Stimulated activated CD4-positive, alpha-beta T cell treated with anti-CD3 and anti-CD28 coated beads, Interleukin-15, amount 100 ng/mL, for 1 hour (primary cell): ENCODE measurements at places on chromosomes 3 and 15.

GRCh38 chr3:47855461-47856383, 52.8 kb downstream of the DHX30 start:
- no peak for DNase-seq

GRCh38 chr3:8619548-8619947, 25.1 kb downstream of the SSUH2 start:
- DNase-seq, result no peak

DNA sequence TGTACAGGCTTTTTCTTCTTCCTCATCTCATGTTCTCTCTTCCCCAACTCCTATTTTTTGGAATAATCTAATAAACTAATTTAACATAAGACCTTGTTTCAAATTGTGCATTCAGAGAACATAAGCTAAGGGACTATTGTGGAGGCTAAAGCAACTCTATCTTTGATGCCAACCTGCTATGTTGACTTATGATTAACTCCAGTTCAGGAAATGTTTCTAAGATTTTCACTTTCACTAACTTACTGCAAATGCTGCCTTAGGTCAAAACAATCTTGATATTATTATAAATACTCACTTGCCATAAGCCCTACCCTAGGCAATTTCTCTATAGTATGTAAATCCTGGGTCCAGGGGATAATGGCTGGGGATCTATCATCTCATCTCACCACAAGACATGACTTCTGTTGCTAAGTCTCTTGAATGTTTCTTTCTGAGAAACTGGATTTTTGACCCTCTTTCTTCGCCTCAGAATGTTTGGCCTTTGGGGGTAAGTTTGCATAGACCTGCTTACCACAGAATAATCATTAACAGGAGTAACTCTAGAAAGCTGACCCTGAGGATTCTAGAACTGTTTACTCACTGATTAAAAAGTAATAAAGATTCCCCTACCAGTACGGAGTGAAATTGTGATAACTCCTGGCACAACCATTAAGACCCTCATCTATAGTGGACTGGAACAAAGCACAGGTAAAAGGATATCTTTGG, 768.1 kb downstream of the GBE1 start:
- DNase-seq, result no peak

DNA sequence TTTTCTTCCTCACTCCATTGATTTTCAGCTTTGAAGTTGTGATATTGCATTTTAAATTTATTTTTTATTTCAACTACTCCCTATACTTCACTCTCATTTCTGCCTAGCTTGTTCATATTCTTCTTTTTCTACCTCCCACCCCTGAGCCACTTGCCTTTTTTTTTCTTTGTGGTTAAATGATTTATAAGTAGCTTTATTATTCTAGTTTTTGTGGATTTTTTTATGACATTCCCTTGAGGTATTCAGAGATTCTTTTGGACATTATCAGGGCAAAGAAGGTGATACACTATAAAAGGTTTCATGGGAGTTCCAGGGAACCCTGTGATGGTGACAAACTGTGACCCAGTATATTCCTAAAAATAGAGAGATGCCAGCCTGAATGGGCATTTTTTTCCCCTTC, 3.3 kb downstream of the C15orf61 start:
- DNase-seq, result no peak

GRCh38 chr3:12327021-12327420, 38.2 kb downstream of the PPARG start:
- DNase-seq, result no peak

DNA sequence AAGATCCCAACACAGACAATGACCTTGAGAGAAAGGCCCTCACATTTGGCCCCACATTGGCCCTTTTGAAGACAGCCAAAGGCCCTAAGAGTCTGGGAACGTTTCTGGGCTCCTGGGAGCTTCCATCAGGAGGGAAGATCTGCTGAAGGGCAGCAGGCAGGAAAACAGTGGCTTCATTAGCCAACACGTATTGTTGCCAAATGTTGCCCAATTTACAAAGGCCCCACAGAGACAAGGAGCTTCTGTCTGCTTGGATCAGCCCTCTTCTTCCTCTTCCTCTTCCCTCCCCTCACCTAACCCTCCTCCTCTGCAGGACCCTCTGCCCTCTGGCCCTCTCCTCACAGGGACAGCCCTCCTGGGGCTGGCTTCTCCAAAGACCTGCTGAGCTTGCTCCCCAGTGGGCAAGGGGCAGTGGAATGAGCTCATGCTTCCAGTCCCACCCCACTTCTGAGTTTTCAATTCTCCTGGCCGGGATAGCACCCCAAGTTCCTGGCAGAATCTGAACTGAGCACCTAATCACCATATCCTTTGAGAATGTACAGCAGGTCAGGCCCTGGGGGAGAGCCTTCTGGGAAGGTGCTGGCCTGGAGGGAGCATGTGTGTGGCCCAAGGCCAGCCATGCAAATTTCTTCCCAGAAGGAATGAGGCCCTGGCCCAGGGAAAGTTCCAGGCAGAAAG, 5.1 kb upstream of the LTF start:
- no peak for DNase-seq

DNA sequence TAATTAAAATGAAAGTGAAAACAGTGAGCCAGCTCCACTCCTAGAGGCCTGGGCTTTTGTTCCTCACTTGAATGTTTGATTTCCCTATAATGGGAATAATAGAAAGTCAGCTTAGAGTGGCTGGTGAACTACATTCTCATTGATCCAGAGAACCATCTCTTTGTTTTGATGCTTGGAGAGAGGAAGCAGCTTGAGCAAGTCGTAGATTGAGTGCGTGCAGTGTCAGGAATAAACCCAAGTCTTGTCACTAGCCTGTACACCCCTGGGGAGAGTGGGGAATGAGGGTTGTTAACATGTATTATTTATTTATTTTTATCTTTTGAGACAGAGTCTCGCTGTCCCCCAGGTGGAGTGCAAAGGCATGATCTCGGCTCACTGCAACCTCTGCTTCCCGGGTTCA, 885 bp upstream of the LSG1 start:
- DNase-seq, result no peak

DNA sequence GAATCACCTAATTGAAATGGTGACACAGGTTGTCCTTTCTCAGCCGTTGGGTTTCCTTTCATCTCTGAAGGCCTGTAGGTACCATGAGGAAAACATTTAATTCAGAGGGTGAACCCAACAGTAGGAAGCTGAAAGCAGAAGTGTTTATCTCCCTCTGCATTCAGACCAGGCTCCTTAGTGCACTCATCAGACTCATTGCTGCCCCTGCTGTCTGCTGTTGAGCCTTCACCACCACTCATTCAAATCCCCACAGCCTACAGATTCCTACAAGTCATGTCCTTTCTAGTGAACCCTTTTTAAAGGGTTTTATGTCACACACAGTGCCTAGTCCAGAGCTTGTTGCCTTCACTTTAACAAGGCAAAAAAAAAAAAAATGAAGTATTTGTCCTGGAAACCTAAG, 13.4 kb downstream of the WDR48 start:
- DNase-seq, result no peak

GRCh38 chr15:70146162-70146561, 48.4 kb upstream of the TLE3 start:
- DNase-seq, result no peak
